Left cardiac atrium (tissue), 4 donors: ENCODE measurements at places on chromosomes 3 and 15. TPM values are rescaled to one million over a fixed set of nuclear protein-coding genes. Genes with fewer than 3 reads are reported as not detected.

- DNase-seq, result no peak
These were observed 4.4 kb upstream of the ENTPD3 start for GRCh38 chr3:40382617-40382979.

- no peak for DNase-seq
These were observed 92.3 kb downstream of the FOXP1 start for GRCh38 chr3:71491154-71491752.

DNA sequence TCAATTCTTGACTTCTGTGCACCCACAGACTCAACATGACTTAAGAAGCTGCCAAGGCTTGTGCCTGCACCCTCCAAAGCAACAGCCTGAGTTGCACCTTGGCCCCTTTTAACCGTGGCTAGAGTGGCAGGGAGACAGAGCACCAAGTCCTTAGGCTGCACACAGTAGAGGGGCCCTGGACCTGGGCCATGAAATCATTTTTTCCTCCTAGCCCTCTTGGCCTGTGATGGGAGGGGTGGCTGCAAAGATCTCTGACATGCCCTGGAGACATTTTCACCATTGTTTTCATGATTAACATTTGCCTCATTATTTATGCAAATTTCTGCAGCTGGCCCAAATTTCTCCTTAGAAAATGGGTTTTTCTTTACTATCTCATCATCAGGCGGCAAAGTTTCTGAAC is 836.8 kb downstream of the ZPLD1 start:
- DNase-seq, result no peak

DNA sequence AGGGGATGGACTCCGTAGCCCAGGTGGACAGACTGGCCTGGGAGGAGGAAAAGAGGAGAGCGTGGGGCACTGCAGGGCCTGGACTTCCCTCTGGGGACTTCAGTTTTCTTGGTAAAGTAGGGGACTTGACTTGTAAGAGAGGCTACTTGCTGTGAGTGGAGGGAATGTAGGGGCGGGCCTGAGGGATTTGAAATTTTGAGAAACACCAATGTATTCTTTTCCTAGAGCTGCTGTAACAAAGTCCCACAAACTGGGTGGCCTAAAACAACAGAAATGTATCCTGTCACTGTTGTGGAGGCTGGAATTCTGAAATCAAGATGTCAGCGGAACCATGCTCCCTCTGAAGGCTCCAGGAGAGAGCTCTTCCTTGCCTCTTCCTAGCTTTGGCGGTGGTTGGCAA is 5.8 kb upstream of the HEG1 start:
- no peak for DNase-seq

BFSP2 gene
- total RNA-seq, result not detected

KLHL6 gene
- total RNA-seq, result 2.1 TPM

DNA sequence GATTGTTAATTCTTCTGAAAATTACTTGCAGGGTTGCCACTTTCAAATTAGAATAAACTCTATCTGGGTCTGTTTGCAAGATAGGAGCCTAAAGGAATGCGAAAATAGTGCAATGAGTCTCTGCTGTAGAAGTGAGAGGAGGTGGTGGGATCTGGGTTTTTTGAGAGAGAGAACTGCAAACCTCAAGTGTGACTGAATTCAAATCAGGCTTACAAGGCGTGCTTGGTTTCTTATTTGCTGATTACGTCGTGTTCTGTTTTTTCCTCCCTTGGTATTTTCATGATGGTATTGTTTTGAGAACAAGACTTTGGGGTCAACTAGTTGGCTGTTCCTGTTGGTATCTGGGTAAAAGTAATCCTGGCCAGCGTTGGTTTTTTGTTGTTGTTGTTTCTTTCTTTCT is 490.9 kb upstream of the CFAP20DC start:
- no peak for DNase-seq
